ENCODE measurements at places on chromosomes 3 and 15.

GRCh38 chr3:48614044-48614443 is 4.6 kb upstream of the UQCRC1 start:
- no peak for DNase-seq

DNA sequence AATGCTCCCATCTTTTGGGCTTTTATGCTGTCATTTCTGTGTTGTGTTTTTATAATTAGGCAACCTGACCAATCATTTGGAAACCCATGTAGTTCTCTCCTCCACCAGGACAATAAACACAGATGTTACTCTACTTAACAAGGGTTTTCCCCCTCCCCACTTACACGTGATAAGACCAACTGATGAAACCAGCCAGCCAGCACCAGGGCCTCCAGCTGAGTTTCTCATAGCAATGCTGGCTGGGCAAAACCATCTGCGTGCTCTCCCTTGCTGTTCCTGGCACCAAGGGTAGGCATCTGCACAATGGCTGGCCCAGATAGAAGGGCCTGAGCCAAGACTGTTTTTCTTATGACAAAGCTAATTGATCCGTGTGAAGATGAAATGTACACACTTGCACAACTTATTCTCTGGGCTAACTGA is 310.4 kb downstream of the PLCL2 start:
- no peak for DNase-seq

GRCh38 chr3:125053304-125053699 is 2.5 kb downstream of the HEG1 start:
- no peak for DNase-seq

GRCh38 chr3:39707314-39707909 is 102.0 kb upstream of the MYRIP start:
- DNase-seq: peak; percentile 9

- no peak for DNase-seq
Measured at GRCh38 chr3:59654480-59655417, 604.9 kb upstream of the CFAP20DC start.

DNA sequence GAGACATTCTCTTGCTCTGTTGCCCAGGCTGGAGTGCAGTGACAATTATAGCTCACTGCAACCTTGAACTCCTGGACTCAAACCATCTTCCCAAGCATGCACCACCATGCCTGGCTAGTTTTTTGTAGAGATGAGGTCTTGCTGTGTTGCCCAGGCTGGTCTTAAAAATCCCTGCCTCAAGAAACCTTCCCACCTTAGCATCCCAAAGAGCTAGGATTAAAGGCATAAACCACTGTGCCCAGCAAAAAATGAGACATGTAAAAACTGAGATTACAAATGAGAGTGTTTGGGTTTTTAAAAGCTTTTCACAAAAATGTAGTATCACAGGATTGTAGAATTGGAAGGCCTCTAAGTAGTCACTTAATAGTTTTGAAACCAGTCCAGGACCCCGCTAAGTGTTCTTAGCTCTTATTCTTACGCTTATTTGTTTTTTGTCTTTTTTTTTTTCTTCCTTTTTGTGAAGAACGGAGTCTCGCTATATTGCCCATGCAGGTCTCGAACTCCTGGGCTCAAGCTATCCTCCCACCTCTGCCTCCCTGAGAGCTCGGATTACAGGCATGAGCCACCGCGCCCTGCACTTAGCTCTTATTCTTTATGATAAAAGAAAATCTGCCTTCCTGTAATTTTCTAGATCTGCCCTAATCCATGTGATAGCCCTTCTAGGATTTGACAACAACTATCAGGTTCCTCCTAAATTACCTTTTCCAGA is 31.5 kb downstream of the KLHL18 start:
- DNase-seq: no peak

- DNase-seq: no peak
Measured at GRCh38 chr15:69957175-69957574, 140.5 kb downstream of the TLE3 start.

DNA sequence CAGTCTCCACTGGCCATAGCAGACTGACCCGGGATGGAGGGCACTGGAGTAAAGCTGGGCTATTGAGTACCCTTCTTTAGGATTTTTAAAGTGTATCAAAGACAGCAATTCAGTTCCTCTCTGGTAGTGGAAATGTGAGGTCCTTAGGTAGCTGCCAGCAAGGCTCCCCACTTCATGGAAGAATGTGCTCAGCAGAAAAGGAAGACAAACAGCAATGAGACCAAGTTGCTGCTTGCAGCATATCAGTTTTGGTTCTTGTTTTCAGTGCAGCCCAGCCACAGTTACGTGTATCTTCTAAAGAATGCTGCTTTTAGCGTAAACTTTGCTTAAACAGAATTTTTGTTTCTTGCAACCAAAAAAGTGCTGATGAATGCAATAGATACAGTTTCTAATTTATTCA is 374.0 kb upstream of the CBLB start:
- no peak for DNase-seq

DNA sequence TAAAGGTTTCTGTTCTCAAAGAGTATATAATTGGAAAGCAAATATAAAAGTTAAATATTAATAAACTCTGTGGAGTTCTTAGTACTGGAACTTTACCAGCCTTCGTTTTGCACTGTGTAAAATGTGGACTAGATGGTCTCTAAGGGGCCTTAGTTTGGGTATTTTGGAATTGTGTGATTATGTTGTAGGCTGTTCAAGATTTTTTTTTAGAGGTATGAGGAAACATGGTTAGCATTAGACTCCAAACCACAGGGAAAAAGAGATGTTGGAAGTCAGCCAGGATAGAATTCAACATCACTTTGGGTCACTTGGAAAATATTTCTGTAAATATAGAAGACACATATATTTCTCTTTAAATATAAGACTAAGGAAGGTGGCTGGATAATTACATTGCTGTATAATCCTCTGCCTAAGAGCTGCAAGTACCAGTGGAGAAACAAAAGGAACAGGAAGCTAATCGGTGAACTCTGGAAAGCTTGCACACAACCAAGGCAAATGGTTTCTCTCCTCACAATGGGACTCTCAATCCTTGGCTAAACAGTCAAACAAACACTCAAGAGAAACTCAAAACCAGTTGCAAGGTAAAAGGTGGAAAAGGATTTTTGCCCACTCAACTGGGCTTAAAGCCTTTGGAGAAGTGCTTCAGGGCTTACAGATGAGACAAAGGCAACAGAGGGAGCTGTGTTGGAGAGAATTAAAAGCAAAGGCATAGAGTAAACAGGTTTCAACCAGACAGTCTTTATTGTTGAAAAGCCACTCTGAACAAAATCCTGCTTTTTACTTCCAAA is 141.7 kb downstream of the NR1D2 start:
- no peak for DNase-seq

- no peak for DNase-seq
Measured at GRCh38 chr3:187807086-187807862, 62.0 kb upstream of the BCL6 start.

GRCh38 chr3:10772271-10773161 is 43.5 kb upstream of the SLC6A11 start:
- no peak for DNase-seq

- DNase-seq: no peak
Measured at GRCh38 chr15:51846463-51847230, 17.2 kb downstream of the TMOD3 start.

- DNase-seq: no peak
Measured at GRCh38 chr15:79943820-79944219, 27.2 kb downstream of the BCL2A1 start.

DNA sequence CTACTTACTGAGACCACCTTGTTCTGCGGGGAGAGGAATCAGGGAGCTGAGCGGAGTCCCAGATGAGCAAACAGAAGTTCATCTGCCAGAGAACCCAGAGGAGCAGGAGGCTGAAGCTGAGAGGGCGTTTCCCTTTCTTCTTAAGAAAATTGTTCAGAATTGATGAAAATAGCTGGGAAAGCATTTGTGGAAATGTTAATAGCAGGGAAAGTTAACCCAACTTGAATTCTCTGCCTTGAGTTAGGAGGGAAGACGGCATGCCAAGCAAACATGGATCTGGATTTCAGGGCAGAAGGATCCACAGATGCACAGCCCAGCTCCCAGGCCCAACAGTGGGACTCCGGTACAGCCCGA is 23.2 kb downstream of the CRABP1 start:
- DNase-seq: no peak

DNA sequence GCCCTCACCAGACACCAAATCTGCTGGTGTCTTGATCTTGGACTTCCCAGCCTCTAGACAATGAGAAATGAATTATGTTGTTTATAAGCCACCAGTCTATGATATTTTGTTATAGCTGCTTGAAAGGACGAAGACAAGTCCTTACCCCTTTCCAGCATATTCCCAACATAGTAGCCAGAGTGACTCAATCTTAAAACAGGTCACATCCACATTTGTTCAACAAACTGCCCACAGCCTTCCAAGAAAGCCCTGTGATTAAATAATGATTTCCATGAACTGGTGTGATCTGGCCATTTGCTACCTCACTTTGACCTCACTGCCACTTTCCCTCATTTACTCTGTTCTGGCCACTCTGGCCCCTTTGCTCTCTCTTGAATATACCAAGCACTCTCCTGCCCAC is 193.7 kb upstream of the CFAP20DC start:
- DNase-seq: no peak

GRCh38 chr15:41979493-41980266 is 7.3 kb upstream of the EHD4 start:
- no peak for DNase-seq

GRCh38 chr3:128895843-128896697 is 16.6 kb downstream of the ACAD9 start:
- DNase-seq: no peak

- DNase-seq: no peak
Measured at GRCh38 chr3:50575372-50575771, 6.0 kb downstream of the HEMK1 start.

GRCh38 chr3:161017971-161018370 is 87.2 kb downstream of the B3GALNT1 start:
- DNase-seq: no peak

DNA sequence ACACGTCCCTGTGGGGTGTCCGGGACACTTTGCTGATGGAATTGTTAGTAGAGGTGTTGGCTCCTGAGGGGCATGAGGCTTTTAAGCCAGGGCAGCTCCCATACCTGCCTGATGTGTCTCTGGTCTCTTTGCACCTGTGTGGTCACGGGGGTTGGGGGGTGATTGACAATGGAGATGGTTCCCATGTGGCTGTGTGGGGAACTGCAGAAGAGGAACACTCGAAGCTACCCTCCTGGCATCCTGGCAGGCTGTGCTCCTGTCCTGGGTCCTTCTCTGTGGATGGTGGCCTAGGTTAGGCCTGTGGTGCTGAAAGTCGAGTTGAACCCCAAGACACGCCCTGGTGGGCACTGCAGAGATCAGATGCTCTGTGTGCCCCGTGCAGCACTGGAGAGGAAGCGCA is 73.4 kb downstream of the HMCES start:
- DNase-seq: no peak

DNA sequence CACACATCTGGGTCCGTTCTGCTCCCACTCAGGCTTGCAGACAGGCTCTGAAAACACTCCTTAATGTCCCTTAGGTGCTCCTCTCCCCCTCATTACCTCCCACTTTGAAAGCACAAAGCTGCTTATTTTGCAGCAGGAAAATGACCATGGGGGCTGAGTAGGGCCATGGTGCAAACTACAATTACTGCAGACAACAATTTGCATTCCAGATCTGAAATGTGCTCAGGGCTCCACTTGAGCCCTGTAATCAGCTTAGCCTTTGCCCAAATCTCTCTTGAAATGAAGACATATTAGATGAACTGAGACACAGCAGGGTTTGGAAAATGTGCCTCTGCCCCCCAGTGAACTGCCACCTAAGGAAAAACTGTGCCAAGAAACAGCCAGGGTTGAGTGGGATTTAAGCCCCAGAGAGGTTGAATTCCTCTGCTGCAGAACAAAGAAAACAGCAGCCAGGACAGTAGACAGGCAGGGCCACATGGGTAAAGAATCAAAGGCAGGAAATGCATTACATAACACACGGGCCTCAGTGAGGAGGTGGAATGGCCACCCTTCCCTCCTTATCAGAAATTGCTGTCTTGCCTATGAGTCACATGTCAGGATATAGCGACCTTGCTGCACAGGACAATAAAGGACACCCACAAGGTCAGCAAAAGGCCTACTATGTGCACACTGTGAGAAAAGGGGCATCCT is 126.8 kb upstream of the ARHGEF3 start:
- DNase-seq: no peak

DNA sequence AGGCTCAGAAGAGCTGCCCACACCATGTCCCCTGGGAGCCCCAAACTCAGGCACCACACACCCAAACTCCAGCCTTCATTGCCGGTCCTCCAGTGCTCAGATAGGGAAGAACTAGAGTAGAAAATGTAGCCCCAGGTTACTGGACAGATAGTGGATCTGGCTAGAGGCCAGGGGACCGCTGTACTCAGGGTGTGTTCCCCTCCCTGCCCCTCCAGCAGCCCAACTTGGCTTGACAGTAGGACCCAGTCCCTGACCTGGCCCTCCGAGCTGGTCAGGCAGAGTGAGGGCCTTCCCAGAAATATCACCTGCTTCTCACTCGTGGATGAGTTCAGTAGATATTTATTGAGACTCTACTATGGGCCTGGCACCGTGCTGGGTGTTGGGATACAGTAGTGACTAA is 100.0 kb downstream of the CORO2B start:
- no peak for DNase-seq

DNA sequence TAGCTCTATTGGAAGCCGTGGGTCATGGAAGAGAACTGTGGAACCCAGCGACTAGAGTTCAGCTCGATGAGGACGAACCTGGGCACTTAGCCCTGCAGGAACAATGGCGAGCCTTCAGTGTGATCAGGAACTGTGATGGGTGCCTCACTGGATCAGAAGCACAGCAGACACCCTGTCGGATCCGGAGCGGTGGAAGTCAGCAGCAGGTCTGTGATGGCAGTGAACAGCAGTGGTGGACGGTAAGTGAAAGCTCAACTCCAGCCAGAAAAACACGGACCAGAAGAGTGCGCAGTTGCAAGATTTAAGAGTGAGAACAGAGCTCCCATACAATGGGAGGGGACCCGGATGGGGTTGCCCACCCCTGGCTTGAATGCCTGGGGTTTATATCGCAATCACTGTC is 282.2 kb downstream of the NSUN3 start:
- no peak for DNase-seq

- DNase-seq: no peak
Measured at GRCh38 chr3:64911138-64911537, 223.3 kb upstream of the ADAMTS9 start.

- DNase-seq: no peak
Measured at GRCh38 chr3:127710155-127710941, 37.6 kb downstream of the ABTB1 start.

Data from kidney epithelial cell (primary cell).